Aorta (tissue), 5 donors: ENCODE measurements at places on chromosomes 5 and 9. TPM values are rescaled to one million over a fixed set of nuclear protein-coding genes. Genes with fewer than 3 reads are reported as not detected.

The NHP2 gene
- 96.2 TPM for polyA plus RNA-seq

The FAM81B gene
- polyA plus RNA-seq: not detected

The MRRF gene
- 20.4 TPM for polyA plus RNA-seq

The FXN gene
- polyA plus RNA-seq: 2.8 TPM

The LRRC26 gene
- not detected for polyA plus RNA-seq

The DOCK2 gene
- 1.6 TPM for polyA plus RNA-seq

The FOXD4 gene
- polyA plus RNA-seq: not detected

The PFN3 gene
- polyA plus RNA-seq: not detected

The RIMOC1 gene
- 7.5 TPM for polyA plus RNA-seq

The CCDC152 gene
- 3.5 TPM for polyA plus RNA-seq

The IL31RA gene
- 0.36 TPM for polyA plus RNA-seq

The NSD1 gene
- 6.9 TPM for polyA plus RNA-seq

The IFNA21 gene
- polyA plus RNA-seq: not detected

The SLC34A1 gene
- not detected for polyA plus RNA-seq

The CFAP157 gene
- 0.69 TPM for polyA plus RNA-seq

The CARTPT gene
- 0.51 TPM for polyA plus RNA-seq

The QRFP gene
- polyA plus RNA-seq: not detected

The FGF10 gene
- 0.50 TPM for polyA plus RNA-seq

The C1QTNF3 gene
- not detected for polyA plus RNA-seq

The DOCK8 gene
- 2.0 TPM for polyA plus RNA-seq

The BAG1 gene
- 190 TPM for polyA plus RNA-seq

The WHRN gene
- polyA plus RNA-seq: 3.4 TPM

The PFDN1 gene
- polyA plus RNA-seq: 74.1 TPM

The INSL4 gene
- not detected for polyA plus RNA-seq

The PCDHGA1 gene
- polyA plus RNA-seq: not detected

The OR1J2 gene
- polyA plus RNA-seq: not detected

The TARS1 gene
- 69.1 TPM for polyA plus RNA-seq

The STC2 gene
- 0.75 TPM for polyA plus RNA-seq

The HK3 gene
- 7.9 TPM for polyA plus RNA-seq

The PCDHB13 gene
- polyA plus RNA-seq: 0.75 TPM

The PHF24 gene
- polyA plus RNA-seq: not detected

The BRINP1 gene
- polyA plus RNA-seq: 0.63 TPM

The SYK gene
- 11.5 TPM for polyA plus RNA-seq

The PCDH12 gene
- 0.88 TPM for polyA plus RNA-seq

The RHOBTB3 gene
- 13.4 TPM for polyA plus RNA-seq

The NKD2 gene
- polyA plus RNA-seq: 0.10 TPM

The DNAI1 gene
- not detected for polyA plus RNA-seq
